ENCODE measurements at places on chromosomes 3 and 15.

DNA sequence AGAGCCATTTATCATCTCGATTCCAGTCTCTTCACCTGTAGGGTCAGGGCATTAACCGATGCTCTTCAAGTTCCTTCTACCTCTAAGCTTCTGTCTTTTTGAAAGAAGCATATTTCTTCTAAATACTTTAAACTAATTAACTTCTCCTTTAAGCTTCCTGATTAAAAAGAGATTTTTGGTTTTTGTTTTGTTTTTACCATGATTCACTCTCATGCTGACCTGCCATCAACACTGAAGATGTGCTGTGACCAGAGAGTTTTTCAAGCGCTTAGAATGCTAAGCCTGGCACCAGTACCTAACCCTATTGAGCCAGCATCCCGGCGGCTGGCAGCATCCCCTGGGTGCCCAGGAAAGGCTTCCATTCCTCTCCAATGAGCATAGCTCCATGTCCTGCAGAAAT, 89.3 kb downstream of the FOXP1 start:
- DNase-seq = no peak

DNA sequence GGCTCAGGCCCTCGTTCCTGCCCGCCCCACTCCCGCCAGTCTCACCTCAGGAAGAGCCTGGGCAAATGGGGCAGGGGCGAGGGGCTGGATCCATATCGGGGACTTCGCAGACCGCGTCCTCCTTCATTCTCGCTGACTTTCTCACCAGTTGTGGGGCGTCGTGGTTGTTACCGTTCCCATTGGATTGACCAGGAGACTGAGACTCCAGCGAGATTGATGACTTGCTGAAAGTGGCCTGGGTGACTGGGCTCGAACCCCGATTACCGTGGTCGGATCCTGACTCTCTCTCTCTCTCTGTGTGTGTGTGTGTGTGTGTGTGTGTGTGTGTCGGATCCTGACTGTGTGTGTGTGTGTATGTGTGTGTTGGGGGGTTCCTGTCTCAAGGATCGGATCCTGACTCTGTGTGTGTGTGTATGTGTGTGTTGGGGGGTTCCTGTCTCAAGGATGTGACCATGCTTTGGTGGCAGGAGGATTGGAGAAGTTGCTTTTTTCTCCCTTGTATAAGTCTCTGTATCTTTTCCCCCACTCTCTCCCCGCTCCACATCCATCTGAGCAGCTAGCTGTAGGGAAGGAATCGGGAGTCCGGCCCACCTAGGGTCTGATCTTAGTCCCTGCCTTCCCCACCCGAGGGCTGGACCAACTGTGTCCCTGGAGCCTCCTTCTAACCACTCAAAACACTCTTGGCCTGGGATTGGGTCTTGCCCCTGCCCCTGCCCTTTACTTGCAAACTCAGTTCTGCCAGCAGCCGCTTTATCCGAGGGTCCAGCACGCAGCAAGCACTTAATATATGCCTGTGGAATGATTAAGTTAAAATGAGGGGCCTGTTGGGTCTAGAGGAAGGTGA, 603 bp downstream of the PLEKHO2 start:
- DNase-seq = peak; percentile 29

- DNase-seq = no peak
Observed at GRCh38 chr15:70283511-70283910, 185.8 kb upstream of the TLE3 start.

DNA sequence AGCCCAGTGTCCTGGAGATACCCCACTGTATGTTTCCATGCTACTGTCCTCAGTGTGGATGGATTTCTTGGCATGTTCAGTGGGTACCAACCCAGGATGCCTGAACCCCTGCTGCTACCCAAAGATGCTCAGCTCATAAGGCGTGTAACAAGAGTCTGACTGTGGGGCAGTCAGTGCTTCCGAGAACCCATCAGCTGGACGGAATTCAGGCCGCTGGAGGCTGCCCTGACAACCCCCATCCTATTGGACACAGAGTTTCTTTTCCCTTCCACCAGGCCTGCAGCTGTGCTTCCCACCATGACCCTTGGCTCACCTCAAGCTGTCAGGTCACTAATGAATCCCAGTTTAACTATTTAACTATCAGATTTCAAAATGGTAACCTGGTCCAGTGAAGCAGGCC, 224.1 kb upstream of the FEZF2 start:
- DNase-seq = no peak

DNA sequence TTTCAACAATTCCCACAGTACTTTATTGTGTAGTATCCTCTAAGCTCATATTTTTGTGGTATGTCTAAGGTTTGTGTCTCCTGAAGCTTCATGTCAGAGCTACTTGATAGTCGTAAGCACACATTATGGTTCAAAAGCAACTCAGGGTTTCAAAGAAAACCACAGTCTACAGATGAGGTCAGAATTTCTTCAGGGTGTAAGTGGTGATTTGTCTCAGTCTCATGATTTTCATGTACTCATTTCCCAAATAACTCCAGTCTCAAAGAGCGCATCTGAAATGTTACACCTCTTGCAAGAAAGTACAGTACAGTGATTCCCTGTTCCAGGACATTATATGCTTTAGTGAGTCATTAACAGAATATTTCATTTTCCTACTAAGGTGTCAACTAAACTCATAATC, 47.5 kb upstream of the SSR3 start:
- no peak for DNase-seq

DNA sequence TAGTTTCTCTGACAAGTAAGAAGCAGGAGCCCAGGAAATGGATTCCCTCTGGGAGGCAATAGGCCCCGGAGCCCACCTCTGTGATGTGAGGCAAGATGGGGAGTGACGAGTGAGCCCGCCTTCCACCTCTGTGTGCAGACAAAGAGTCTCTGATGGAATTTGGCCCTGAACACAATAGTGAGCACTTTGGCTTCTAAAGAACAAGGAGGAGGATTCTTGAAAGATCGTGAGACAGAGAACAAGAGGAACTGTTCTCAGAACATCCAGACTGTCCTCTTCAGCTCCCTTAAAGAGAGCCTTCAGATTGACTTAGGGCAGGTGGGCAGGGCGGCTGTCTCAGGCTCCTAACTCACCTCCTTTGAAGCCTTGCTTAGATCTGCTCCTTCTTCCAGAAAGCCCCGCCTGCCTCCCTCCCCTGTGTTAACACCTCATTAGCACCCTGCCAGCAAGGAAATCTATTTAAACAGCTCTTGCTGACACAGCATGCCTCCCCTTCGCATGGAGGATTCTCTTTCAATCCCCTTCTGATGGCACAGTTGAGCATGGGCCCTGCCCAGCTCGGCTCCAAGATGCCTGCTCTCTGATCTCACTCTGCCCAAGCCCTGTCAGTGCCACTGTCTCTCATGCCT, 430.3 kb downstream of the NTRK3 start:
- no peak for DNase-seq

- DNase-seq = no peak
Observed at GRCh38 chr15:92155934-92156333, 237.7 kb upstream of the ST8SIA2 start.

DNA sequence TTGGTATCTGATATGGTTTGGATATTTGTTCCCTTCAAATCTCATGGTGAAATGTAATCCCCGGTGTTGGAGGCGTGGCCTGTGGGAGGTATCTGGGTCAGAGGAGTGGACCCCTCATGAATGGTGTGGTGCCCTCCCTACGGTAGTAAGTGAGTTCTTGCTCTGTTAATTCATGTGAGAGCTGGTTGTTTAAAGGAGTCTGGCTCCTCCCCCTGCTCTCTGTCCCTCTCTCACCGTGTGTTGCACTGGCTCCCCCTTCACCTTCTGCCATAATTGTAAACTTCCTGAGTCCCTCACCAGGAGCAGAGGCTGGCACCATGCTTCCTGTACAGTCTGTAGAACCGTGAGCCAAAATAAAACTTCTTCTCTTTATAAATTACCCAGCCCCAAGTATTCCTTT, 246.9 kb upstream of the AGTR1 start:
- DNase-seq = no peak

- no peak for DNase-seq
Observed at GRCh38 chr3:172478116-172478515, 29.9 kb upstream of the GHSR start.

DNA sequence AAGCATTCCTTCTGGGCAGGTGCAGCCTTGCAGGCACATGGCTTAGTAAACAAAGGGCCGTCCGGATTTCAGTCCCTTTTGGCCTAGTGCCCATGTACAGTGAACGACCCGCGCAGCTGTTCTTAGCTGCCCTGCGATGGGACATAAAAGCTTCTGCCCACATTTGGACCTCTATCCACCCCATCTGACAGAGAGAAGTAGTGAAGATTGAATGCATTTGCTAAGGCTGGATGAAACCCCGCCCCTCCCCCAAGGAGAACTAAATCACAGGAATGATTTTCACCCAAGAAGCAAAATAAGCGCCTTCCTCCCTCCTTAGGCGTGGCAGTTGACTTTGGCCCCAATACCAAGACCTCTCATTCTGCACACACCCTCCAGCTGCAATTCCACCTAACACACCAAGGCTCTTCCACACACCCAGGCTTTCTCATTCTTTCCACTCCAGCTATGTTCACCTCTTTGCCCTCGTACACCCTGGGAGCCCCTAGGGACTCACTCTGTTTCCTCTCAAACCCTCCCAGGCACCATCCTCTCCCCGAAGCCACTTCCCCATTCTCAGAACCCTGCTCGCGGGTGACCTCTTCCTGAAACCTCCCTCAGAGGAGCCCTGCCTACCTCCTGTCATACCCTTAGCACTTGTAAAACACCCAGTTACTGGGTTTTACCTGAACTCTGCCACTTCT, 14.1 kb upstream of the HRH1 start:
- DNase-seq = peak; percentile 35

- DNase-seq = peak; percentile 60
Observed at GRCh38 chr15:28125673-28126651, 26.8 kb upstream of the OCA2 start.

DNA sequence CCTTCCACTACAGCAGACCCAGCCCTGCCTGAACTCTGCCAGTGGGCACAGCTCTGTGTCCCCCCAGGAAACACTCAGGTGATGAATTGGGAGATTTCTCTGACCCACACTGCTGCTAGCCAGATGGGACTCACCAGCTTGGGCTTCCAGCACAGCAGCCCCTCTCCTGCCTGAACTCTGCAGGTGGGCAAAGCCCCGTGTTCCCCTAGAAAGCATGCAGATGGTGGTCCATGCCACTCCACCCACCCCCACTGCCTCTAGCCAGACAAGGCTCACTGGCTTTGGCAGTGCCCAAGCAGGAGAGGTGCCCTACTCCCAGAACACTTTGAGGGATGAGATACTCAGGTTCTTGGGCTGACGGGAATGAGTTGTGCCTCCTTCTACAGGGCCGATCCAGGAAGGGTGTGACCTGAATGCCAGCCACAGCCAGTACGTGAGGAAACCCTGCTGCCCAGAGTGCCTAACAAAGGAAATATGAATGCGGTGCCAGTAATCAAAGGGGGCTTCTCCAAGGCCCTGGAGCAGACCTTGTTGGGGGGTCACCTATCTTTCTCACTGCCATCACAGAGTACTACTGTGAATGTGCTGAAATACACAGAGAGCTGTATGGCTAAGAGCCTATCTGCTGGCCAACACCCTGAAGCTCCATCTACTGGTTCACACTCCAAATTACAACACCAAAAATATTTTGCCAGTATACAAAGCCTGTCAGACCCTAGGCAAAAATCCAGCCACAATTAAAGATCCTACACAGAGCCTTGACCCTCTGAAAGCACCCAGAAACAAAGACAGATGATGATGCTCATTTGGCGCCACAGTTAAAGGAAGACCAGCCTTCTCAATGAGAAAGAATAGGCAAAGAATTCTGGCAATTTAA, 61.9 kb downstream of the BTLA start:
- peak; percentile 31 for DNase-seq

GRCh38 chr15:81478354-81478753, 104.3 kb upstream of the TMC3 start:
- no peak for DNase-seq

GRCh38 chr3:63864008-63864964, 619 bp downstream of the ATXN7 start:
- peak; percentile 24 for DNase-seq

DNA sequence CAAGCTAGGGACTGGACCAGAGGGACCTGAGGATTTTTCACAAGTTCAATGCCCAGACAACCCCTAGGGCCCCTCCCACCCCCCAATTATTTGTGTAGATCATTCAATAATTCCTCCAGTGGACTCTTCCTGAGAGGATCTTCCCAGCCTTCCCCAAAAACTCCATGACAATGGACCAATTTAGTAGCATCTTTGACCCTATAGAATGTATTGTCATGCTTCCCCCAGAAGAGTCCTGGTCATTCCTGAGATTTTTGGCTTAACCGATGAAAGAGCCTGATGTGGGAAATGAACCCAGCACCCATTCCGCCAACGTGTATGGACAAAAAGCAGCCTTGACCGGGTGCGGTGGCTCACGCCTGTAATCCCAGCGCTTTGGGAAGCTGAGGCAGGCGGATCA, 119.2 kb upstream of the RNF7 start:
- DNase-seq = no peak

DNA sequence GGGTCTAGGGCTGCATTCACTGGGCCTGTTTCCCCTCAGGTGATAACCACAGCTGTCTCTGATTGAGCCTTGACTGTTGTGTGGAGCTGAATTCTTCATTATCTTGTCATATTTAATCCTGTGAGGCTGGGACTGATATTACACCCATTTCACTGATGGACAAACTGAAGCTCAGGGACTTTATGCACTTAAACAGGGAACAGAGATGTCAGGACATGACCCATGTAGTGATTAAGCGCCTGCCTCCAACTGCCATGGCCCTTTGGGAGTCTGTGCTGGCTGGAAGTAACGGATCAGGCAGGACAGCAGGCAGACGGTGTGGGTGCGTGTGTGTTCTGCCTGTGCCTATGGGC, 7.5 kb downstream of the GNAI2 start:
- DNase-seq = no peak

DNA sequence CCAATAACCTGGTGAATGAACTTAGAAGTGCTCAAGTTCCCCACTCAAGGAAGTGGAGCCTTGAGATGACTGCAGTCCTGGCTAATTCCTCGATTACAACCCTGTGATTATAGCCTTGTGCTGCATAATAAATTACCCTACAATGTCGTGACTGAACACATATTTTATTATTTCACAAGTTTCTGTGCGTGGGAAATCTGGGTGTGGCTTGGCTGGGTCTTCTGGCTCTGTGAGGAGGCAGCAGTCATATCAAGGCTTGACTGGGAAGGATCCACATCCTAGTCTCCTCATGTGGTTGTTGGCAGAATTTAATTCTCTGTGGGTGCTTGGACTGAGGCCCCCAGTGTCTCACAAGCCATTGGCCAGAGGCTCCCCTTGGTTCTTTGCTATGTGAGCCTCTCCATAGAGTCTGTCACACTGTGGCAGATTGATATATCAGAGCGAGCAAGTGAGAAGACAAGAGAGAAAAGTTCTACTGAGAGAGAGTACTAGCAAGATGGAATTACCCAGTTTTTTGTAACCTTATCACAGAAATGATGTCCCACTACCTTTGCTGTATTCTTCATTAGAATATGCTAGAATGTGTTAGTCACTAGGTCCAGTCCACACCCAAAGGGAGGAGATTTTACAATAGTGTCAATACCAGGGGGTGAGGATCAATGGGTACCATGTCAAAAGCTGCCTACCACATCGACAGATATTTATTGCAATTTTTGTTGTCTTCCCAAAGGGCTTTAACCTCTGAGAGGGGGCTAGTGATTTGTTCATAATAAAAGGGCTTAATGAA, 102.8 kb upstream of the TBC1D5 start:
- no peak for DNase-seq

DNA sequence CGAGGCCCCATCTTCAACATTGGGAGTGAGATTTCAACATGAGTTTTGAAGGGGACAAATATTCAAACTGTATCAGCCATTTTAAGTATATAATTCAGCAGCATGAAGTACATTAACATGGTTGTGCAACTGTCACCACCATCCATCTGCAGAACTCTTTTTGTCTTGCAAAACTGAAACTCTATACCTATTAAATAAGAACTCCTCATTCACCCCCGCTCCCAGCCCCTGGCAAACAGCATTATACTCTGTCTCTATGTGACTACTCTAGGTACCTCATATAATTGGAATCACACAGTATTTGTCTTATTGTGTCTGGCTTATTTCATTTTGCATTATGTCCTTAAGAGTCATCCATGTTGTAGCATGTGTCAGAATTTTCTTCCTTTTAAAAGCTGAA, 110.1 kb downstream of the MAP2K5 start:
- DNase-seq = no peak
